ENCODE measurements at places on chromosomes 4 and X. TPM values are rescaled to one million over a fixed set of nuclear protein-coding genes. Genes with fewer than 3 reads are reported as not detected.

The BMP15 gene
- total RNA-seq = not detected

The ENPEP gene
- 0.44 TPM for total RNA-seq

The SPANXN3 gene
- not detected for total RNA-seq

The PRDM8 gene
- total RNA-seq = 0.07 TPM

The APLN gene
- 0.44 TPM for total RNA-seq

The CSAG2 gene
- 0.28 TPM for total RNA-seq

Data from H7 (cell line).